Esophagus muscularis mucosa (tissue), 4 donors: ENCODE measurements at places on chromosomes 12 and 14.

DNA sequence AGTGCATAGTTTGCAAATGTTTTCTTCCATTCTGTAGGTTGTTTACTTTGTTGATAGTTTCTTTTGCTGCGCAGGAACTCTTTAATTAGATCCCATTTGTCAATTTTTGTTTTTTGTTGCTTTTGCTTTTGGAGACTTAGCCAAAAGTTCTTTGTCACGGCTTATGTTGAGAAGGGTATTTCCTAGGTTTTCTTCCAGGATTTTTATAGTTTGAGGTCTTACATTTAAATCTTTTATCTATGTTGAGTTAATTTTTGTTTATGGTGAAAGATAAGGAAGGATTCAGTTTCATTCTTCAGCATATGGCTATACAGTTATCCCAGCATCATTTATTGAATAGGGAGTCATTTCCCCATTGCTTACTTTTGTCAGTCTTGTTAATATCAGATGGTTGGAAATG lies 51.9 kb downstream of the SYNE2 start:
- no peak for DNase-seq

DNA sequence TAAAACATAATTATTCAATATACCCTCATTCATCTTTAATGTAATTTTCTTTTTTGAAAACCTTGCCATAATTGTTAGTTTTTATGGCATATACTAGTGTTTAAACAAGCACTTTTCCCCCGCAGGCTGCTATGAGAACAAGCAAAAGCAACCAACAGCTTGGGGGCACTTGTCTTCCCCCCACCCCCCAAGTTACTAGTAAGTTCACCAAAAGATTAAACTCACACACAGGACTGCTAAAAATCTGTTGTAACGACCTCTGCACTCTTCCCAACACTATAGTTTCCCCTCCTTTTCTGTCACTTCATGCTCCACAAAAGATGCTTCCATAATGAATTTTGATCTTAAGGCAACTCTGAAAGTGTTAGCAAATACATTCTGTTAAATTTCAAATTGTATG lies 474.9 kb upstream of the SOX5 start:
- no peak for DNase-seq

- no peak for DNase-seq
Observed at GRCh38 chr12:17992002-17992656, 97.9 kb downstream of the RERGL start.

DNA sequence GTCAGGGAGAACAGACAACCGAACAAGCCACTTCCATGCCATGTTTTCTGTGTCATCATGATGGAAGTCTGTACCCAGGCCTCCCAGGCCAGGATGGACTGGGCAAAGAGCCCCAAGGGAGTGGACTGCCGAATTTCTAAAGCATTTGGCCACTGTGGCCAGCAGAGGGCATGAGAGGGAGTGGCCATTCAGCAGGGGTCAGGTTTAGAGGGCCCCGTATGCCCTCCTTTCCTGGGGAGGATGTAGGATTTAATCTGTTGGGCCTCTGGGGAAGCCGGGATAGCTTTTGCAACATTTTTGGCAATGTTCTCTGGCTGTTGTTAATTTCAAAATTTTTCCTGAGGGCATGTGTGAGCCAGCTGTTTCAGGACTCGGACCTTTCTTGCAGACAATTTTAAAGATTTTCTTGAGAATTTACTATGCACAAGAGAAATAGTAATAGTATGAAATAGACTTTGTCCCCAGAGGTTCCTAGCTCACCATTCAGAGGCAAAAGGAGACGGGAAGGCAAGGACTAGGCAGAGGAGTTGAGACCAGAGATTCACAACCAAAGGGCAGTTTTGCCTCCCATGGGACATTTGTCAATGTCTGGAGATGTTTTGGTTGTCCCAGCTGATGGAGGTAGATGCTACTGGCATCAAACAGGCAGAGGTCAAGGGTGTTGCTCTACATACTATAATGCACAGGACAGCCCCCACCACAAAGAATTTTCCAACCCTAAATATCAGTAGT lies 18.0 kb downstream of the ACACB start:
- no peak for DNase-seq

DNA sequence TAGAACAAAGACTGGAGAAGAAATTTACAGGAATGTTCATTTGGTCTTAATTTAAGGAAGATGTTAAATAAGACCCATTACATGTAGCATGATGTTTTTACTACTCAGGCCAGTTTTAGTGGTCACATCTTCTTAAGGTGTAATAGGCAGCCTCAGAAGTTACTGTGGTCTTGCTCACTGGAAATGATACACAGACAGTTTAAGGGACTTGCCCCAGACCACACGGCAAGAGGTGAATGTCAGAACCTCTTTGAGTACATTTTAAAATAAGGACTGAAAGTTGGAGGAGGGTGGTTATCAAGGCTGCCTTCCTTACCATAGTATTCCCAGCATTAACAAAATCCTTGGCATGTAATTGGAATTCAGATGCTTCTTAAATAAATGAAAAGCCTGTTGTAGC lies 37.9 kb downstream of the LRRK2 start:
- DNase-seq = no peak

GRCh38 chr12:126171937-126172559 lies 1106.8 kb downstream of the AACS start:
- no peak for DNase-seq

DNA sequence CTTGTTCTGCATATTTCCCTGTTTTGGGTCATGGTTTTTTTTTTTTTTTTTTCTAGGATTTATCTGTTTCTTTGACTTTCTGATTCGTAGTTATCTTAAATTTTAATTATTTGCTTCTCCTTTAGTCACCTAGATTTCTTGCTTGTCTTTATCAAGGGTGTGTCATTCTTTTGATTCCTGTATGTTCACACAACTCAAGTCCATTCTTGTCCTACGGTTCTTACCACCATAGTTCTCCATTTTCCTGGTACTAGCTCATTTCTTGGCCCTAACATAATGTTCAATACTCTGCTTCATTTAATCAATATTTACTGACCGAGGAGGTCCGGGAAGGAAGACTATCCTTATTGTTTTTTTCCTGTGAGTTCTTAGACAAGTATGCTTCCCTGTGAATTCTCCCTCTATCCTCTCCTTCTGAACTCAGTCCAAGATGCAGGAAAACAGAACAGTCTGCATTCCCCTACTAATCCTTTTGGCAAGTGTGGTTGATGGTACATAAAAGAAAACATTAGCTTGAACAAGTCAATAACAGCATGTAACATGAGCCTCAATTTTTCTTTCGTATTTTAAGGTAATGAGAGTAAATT lies 1346.4 kb upstream of the SEL1L start:
- no peak for DNase-seq

DNA sequence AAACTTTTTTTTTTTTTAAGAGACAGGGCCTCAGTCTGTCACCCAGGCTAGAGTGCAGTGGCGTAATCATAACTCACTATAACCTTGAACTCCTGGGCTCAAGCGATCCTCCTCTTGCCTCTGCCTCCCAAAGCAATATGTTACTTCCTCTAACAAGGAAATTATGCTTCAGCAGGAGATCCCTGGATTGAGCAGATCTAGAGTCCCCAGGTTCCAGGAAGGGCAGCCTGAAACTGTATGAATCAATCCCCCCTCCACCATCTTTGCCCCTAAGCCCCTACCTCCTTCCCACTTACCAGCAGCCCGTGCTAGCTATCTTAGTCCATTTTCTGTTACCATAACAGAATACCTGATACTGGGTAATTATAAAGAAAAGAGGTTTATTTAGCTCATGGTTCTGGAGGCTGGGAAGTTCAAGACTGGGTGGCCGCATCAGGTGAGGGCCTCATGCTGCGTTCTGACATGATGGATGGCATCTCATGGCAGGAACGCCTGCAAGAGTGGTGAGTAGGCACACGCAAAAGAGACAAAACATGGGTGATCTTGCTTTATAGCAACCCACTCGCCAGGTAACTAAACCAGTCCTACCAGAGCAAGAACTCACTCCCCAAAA lies 5.0 kb downstream of the TAMALIN start:
- DNase-seq = no peak

GRCh38 chr12:109611223-109611622 lies 37.6 kb downstream of the MVK start:
- no peak for DNase-seq

DNA sequence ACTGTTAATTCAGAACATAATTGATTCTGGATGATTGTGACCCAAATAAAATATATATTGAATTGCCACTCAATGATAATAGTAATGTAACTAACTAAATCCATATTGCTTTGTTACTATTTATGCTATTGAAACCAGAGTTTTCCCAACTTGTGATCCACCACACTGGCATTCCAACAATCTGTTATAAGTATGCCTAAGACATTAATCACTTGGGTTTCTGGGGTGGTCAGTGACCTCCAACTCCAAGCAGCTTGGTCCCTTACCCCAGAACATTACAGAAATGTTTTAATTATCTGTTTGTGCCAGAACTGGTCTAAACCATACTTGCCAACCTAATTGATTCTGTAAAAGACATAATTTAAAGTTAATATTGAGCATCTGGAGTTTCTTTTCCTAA lies 14.6 kb downstream of the CAPS2 start:
- DNase-seq = no peak

DNA sequence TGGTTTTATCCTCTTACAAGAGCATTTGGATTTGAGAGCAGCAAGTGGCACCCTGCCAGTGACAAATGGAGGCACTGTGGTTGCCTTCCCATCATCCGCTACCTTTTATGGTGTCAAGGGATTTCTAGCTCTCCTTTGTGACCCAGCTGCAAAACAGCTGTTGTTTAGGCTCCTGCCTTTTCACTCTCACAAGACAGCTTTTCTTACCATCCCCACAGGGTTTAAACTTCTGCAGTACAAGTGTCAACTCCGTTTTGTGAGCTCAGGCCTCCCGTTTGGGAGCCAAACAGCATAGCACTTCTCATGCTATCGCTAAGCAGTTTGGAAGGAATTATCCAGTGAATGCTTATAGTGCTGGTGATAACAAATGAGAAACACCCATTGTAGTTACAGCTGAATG lies 331.4 kb downstream of the TMTC2 start:
- DNase-seq = no peak
